ENCODE measurements at places on chromosomes 1 and 21.

DNA sequence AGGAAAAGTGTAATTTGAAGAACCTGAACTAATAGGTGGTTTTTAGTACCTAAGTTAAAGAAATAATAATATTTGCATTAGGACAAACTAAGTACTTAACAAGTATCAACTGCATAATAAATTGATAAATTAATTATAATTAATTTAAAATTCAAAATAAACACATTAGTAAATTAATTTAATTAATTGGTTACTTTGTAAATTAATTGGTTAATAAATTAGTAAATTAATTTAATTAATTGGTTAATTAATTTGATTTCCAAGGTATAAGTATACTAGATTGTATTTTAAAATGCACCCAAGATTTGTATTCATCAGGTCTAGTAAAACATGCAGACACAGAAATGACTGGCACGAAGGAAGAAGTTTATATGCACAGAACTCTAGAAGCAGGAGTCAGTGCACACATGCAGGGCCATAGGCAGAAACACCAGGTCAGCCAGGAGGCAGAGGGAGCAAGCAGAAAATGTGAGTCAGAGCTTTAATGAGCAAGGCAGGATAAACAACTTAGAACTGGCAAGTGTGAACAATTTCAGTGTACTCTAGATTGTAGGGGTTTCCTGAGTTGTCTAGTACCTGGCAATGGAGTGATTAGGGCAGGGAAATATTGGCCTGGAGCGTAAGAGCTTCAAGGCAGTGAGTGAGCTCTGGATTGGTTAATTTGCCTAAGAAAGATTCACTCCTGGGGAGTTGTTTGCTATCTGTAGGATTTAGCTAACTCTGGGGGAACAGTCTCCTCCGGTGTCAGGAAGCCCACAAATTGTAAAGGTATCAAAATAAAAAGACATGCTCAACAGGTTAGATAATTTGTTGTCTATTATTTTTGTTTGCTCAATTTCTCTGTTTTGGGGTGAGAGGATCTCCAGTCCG, 665.7 kb downstream of the MRPL39 start:
- DNase-seq, result no peak

DNA sequence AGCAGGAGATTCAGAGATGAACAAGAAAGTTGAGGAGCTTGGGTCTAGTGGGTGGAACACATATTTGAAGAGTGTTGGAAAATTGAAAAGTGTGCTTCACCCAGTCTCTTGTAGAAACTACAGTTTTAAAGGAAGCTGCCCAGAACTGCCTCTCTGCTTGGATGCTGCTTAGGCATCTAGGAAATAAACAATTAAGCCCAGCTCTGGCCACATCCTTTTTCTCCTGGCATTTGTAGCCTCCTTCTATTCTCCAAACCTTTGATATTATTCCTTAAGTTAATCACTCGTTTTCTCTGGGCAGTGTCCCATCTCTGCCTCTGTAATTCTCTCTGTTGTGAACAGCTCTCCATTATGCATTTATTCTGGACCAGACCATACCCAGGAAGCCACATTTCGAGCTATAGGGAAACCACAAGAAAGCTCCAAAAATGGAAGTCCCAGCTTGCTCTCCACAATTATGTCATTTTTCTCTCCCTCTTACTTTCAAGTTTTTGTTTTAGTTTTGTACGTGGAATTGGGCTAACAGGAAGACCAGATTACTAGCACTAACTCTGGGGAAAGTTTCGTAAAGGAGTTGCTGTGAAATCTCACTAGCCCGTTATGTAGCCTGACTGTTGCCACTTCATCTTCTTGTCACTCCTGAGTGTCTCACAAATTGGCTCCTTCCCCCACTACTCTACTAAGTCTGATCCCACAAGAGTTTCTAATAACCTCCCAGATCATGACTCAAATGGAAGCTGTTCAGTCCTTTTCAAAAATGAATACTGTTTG, 102.2 kb downstream of the NTMT2 start:
- no peak for DNase-seq

- DNase-seq, result peak; percentile 49
These were observed 72.4 kb downstream of the FH start for GRCh38 chr1:241447031-241447644.

DNA sequence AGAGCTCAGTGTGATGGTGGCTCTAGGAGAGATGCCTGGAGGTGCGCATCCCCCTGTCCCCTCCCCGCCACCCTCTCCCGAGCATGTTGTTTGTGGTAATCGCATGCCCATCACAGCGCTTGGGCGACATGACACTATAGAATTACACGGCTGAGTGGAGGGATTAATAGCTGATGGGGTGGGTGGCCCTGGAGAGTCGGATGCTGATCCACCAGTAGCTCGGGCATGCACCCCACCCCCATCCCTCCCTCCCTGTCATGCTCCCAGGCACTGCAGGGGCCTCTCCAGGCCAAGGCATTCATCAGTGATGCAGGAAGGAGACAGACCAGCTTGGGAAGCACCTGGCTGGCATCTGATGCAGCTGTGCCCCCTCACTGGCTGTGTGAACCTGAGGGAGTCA, 159.0 kb upstream of the IGSF21 start:
- DNase-seq, result no peak

GRCh38 chr1:23417570-23417969, 7.0 kb downstream of the TCEA3 start:
- DNase-seq, result peak; percentile 90

DNA sequence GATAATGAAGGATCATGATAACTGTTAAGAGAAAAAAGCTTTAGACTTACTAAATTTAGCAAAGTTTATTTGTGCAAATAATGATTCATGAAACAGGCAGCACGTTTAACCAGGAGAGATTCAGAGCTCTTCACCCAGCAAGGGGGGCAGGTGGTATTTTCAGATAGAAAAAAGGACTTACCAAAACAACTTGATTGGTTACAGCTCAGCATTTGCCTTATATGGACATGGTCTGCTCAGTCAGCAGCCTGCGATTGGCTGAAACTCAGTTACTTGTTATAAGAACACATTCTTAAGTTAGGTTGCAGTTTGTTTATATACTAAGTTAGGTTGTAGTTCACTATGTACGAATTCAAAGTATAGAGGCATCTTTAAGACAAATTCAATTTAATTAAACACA, 165.6 kb downstream of the DUSP10 start:
- DNase-seq, result no peak

DNA sequence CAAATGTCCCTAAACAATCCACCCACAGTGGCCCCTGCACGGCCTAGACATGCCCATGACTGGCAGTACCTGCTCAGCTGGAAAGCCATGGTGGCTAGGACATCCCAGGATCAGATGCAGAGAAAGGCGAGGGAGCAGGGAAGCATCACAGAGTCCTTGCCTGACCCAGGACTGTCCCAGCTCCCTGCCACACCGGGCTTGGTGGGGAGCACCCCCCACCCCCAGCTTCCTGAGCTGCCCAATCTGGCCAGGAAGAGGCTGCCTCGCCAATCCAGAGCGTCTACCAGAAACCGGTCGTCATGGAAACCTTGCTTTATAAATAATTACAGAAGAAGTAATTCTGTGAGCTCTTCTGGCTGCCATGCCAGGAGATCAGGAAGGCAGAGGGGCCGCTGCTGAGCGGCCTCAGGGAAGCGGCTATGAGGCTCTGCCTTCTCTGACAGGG, 34.8 kb downstream of the ACOT7 start:
- DNase-seq, result no peak

GRCh38 chr1:206439205-206439604, 31.1 kb upstream of the IKBKE start:
- no peak for DNase-seq

DNA sequence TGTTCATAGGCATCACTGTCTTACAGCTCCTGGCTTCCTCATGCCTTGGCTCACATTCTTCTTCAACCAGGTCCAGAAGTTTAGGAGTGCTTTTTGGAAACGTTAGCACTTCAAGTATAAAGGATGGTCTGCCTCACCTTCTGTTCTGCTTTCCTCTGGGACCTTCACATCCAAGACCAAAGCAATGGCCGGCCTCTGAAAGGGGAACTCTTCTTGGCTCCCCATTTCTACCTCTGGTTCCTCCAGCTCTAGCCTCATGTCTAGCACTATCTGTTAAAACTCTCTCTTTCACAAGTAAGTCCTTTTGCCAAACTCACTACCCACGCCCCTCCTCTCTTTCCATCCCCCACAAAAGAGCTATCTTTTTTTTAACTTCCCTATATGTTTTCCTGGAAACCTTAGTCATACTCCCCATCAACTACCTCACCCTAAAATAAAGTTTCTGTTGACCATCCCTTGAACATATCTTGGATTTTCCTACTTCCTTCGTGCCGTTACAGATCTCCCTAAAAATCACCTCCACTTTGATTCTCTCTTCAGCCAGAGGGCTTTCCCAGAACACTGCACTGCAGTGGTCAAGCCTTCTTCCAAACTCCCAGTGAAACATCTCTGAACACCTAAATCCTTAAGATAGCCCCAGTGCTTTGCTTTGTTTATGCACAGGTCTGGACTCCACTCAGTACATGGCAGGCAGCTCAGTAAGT, 7.9 kb downstream of the SORT1 start:
- DNase-seq, result no peak

DNA sequence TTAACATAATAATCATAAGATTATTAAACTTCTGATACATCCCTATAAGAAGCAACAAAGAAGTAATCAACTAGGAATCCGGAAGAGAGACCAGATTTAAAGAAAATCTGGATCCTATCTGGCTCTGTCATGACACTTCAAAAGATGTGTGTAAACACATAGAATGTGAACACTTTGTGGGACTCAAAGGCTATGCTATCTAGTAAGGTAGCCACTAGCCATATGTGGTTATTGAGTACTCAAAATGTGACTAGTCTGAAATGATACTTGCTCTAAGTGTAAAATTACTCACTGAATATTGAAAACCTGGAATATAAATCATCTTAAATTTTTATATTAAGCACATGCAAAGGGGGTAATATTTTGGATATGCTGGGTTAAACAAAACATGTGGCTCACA, 8.7 kb downstream of the FUBP1 start:
- no peak for DNase-seq

DNA sequence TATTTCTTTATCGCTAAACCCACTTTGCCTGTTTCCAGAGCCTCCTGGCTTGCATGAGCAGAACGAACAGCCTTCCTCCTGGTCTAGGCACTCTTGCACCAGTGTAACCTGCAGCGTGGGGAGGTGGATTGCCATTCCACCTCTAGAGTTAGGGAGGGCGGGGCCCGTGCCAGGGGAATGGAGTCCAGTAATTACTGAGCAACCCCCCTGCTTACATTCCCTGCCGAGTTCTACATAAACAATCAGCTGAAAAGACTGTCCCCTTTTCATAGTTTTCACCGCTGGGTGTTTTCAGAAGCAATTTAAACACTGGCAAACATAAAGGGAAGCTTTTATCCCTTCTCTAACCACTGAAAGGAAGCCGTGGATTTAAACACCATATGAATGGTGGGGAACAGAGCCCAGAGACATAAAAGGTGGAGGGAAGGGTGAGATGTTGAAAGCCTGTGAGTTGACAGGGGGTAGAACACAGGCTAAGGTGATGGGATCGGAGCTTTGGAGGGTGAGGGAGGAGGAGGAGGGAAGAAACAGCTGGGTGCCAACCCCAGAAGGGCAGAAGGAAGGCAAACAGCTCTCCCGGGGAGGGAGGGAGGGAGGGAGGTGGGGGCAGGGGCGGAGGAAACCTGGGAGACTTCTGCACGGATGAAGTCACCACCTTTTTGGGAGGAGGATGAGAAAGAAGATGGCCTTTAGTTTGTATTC, 68.0 kb upstream of the WDR26 start:
- peak; percentile 85 for DNase-seq

DNA sequence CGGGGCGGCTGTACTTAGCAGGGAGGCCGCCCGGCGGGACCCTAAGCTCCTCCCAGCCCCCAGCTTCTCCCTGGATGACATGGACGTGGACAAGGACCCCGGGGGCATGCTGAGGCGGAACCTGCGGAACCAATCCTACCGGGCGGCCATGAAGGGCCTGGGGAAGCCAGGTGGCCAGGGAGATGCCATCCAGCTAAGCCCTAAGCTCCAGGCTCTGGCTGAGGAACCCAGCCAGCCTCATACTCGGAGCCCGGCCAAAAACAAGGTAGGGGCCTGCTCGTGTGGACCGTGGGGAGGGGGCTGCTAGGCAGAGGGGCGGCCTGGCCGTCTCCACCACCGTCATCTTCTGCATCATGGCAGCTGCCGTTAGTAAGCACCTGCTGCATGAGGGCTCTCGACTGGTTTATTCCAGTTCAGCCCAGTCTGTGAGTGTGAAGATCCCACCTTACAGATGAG, 9.0 kb downstream of the ARHGEF16 start:
- no peak for DNase-seq

DNA sequence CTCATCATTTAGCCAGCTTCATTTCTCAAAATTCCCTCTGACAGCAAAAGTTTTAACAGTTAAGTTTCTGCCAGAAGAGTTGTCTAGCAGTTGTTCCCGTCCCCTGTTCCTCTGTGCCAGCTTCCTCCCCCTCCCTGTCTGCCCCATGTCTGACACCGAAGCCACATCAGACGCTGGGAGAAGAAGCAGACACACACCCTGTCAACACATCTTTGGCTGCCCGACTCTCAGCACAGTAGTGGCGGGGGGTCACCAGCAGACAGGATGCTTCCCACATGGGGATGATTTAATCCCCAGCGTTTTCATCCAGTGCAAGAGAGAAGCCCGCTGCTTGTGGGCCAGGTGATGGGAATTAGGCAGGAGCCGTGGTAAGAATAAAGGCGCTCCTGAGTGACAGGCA, 379.4 kb upstream of the RUNX1 start:
- no peak for DNase-seq

- peak; percentile 34 for DNase-seq
These were observed 4.5 kb downstream of the TTC24 start for GRCh38 chr1:156583821-156584622.

GRCh38 chr1:232477728-232478127, 152.2 kb downstream of the SIPA1L2 start:
- no peak for DNase-seq

GRCh38 chr1:58748666-58749065, 35.2 kb downstream of the JUN start:
- DNase-seq, result no peak

DNA sequence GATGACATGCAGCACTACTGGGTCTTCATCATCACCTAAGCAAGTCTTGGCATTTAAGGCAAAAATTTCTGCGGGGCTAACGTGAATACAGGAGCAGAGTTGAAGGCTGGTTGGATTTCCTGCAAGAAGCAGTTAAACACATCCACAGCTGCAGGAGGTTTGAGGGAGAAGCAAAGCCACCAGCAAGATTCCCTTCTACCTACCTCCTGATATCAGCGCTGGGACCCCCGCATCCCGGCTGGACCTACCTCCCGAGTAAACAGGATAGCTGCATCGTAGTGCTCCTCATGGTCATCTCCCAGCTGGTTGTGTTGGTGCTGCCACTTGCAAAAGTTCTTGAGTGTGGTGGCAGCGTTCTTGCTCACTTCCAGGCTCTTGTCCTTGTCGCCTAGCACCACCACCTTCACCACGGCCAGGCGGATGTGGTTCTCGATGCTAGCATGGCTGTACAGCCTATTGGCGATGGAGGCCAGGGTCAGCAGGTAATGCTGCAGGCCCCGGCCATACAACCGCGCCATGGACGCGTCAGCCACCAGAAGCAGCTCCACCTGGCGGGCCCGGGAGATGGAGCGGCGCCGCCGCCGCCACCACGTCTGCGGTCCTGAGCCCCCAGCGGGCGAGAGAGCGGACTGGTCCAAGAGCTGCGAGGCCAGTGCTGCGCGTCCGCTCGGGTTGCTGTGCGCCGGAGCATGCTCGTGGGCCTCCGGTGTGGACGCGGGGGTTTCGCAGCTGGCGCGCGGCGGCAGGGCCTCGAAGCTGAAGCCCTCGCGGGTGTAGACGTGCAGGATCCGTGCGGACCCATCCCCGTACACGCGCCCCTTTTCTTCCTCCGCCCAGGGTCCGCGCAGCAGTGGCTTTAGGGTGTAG, 1.6 kb downstream of the ADAMTS5 start:
- no peak for DNase-seq

- DNase-seq, result no peak
These were observed 244.3 kb upstream of the TMEM51 start for GRCh38 chr1:14909273-14909672.

GRCh38 chr1:180563026-180563827, 4.5 kb downstream of the OVAAL start:
- no peak for DNase-seq
